ENCODE measurements at places on chromosomes 3 and 15.

- no peak for DNase-seq
Observed at GRCh38 chr15:79657722-79658121, 225.6 kb downstream of the MINAR1 start.

GRCh38 chr3:9703736-9704346, at the start of gene CPNE9:
Gene CPNE9, plus strand, starts transcription at chr3:9703833. Its CDS starts 164 bp downstream, at chr3:9703997.
- peak; percentile 37 for DNase-seq

- DNase-seq: no peak
Observed at GRCh38 chr3:194351080-194351672, at the start of gene CPN2. Gene CPN2, minus strand, starts transcription at chr3:194351328. Its CDS starts 8,626 bp downstream, at chr3:194342702.

DNA sequence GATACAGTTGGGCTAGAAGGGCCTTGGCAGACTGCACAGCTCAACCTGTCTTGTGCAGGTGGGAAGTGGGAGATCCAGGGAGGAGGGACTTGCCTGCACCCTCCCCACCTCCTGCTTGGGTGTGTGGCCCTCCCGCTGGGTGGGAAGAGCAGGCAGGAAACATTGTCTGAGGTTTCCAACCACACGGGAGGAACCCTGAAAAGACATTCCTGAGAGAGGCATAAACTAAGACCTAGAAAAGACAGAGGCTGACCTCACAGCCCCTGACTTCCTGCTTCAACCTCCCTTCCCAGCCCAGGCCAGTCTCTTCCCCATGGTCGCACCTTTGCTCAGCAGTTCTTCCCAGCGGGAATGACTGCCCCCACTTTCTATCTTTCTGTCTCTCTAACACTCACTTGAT, 46.3 kb upstream of the INSYN1 start:
- DNase-seq: no peak

DNA sequence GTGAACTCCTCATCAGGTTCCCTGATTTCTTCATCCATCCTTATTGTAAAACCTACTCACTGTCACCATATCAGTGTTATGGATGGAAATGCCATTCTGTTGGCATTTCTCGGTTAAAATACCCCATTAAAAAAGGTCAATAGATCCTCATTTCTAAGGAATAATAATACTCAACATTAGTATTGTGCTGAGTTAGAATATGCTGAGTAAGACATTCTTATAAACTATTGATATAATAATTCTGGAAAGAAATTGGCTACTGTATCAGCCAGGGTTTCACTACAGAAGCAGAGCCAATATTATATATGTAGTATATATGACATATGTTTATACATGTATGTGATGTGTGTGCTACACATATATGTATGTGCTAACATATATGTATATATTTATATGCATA, 95.4 kb upstream of the KCNH8 start:
- no peak for DNase-seq

DNA sequence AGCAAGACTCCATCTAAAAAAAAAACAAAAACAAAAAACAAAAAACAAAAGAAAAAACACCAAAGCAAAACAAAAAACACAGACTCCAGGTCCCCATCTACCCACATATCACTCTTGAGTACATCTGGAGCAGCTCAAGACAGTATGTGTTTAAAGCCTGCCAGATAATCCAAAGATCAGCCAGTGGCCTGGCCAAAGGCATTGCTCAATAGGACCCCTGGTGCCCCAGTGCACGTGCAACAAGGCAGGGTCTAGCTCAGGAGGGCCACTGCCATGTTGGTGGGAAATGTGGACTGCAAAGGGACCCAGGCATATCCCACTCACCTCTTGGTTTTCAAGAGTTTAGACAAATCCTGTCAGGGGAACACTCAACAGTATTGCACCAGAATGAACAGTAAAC, 279.5 kb downstream of the RPLP1 start:
- DNase-seq: no peak
